ENCODE measurements at places on chromosomes 5 and 9. TPM values are rescaled to one million over a fixed set of nuclear protein-coding genes. Genes with fewer than 3 reads are reported as not detected.

Gene TMEM174
- total RNA-seq = not detected

GRCh38 chr5:115461506-115462290, 82.9 kb downstream of the FEM1C start:
- no peak for DNase-seq

Gene NIPAL4
- total RNA-seq = 0.23 TPM

DNA sequence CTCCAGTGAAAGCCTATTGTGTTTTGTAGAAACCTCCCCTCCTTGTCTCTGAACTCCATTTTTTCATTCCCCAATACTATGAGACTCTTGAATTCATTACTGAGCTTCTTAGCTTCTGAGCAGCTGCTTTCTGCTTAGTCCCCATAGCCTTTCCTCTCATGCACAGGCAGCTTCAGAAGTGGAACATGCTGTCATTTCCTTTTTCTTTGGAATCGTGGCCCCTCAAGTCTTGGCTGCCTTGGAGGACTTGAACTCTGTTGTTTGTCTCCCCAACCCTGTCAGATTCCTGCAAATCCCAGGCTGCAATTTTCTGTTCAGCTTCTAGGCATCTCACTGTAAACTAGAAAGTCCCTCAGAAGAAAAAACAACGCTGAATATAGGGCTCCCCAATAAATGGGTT, 268.5 kb downstream of the ARRDC3 start:
- DNase-seq = no peak

Gene CTNND2
- total RNA-seq = 9.4 TPM

Gene RUSC2
- total RNA-seq = 30.7 TPM

Gene SOHLH1
- not detected for total RNA-seq

DNA sequence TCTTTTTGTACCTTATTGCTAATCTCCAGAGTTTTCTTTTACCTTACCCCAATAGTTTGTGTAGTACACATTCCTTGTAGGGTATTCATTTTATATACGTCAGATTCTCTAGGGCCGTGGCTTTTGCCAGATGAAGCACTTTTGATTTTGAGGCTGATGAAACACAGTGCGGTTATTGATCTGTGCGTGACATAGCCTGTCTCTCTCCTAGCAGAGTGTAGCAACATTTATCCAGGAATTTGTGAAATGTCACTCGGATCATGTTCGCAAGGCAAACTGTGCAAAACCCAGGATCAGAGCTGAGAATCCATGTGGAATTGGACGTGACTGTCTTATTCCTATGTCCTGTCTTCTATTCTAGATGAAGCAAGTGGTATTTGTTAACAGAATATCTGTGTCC, 142.0 kb upstream of the SH3GL2 start:
- no peak for DNase-seq

Gene PAEP
- not detected for total RNA-seq

DNA sequence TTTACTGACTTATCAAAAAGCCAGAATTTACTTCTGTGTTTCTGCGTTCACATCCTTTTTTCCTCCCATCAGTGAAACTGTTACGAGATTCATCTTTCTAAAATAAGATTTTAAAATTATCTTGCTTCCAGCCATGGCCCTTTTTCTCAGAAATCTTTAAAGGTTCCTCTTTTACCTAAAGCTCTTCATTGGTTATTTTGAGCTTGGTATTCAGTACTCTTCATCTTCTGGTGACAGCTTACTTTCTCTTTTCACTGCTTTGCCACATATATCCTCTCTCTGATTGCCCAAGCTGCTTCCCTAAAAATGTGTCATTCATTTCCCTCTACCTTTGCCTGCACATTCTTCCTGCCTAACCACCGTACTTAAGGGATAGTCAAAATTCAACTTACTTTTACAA, 32.3 kb downstream of the TGFBR1 start:
- DNase-seq = no peak

GRCh38 chr9:92966518-92966800, 19.1 kb downstream of the FGD3 start:
- no peak for DNase-seq

Gene GABRA1
- not detected for total RNA-seq

Gene PFDN1
- total RNA-seq = 57.6 TPM

- no peak for DNase-seq
These were observed 68.2 kb downstream of the NR2F1-AS1 start for GRCh38 chr5:93512799-93513198.

DNA sequence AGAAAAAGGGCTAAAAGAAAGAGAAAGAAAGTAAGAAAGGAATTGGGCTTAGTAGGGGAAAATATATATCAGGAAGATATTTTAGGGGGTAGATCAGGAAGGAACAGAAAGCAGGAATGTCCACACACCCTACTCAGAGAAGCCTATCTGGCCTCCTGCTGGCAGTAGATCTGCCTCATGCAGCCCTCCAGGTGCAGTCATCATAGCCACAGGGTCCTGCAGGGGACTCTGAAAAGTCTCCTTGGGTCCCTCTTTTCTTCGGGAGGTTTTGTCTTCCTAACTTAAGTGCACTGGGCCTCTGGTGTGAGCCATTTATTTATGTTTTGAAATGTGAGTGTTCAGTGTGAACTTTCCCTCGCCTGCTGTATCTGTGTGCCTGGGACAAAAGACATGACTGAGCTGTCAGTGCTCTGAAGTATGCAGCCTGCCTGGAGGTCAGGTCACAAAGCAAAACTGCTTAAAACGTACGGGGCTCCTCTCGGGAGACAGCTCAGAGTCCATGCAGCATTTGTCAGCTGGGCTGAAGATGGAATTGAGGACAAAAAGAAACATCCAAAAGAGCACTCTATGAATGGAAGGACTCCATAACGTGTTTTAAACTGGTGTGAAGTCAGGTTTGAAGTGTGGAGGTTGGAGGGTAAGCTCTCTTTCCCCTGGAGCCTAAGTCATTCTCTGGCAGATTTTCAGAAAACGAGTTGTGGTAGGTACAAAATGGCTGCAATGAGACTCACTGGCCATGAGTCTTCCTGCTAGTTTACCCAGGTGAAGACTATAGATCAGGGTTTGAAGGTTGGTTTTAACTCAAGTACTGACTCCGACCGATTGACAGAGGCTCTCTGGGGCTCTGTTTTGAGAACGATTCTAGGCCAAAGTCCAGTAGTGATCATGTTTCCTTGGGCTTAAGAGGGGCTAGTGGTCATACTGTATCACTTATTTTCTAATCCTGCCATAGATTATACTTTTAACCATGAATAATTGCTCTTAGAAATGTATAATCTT, 151.8 kb upstream of the GDNF start:
- DNase-seq = no peak

DNA sequence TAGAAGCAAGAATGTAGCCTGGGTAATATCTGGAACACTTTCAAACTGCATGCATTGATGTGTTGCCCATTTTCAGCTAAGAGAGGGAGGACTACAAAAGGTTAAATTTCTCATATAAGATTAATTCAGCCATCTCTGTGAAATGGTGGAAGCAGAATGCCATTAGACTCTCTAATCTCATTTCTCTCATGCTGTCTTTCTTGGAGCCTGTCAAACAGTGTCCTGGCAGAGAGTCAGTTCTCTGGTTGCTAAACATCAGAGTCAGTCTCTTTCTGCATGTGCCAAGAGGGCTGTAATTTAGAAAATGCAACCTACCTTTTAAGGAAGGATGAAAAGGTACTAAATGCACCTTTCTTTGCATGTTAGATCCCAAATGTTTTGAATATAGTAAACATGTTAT, 910 bp upstream of the GARNL3 start:
- peak; percentile 20 for DNase-seq

Gene MARCHF11
- total RNA-seq = 3.2 TPM

Gene ADAMTS6
- 1.2 TPM for total RNA-seq

Gene CDC25C
- total RNA-seq = 0.26 TPM

- no peak for DNase-seq
These were observed 147.5 kb upstream of the RUSC2 start for GRCh38 chr9:35342221-35342958.

Gene MRPL41
- 186 TPM for total RNA-seq

DNA sequence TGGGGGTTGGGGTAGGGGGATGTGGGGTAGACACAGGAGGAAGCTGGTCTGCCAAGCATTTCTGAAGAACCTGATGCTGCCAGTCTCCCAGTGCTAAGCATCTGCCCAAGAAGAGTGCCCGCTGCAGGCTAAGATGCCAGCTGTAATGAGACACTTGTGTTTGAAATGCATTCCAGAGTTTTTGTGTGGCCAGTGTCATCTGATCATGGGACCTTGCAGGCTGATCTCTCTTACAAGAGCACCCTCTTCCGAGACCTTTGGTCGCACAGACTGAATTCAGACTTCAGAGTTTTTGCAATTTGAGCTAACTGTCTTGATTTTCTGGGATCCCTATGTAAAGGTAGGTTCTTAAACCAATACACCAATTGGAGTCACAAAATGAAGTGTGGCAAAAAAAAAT, 58.1 kb downstream of the DENND1A start:
- DNase-seq = no peak

DNA sequence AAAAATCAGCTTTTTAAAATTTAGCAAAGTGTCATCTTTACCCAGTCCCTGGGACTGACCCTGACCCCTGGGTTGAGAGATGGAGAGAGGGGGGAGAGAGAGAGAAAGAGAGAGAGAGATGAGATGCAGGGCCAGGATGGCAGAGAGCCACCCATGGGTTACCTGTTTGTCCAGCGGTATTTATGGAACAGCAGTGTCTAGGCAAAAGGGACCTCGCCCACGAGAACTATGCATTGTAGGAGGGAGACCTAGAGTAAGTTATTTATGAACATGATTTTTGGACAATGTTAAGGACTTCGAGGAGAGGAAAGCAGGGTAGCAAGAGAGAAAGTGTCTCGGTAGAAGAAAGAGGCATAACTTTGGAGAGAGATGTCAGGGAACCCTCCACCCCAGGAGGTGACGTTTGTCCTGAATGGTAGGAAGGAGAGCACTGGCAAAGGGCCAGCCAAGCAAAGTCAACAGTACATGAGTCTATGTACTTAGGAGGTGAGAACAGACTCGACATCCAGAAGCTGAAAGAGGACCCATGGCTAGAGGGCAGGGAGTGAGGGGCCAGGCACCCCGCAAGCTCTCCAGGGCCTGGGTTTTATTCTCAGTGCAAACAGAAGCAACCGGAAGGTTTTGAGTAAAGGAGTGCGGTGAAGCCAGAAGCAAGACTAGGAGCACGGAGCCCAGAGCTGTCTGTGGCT, 30.5 kb upstream of the MSX2 start:
- DNase-seq = no peak

GRCh38 chr5:36161361-36161760, 9.4 kb downstream of the SKP2 start:
- DNase-seq = no peak

- DNase-seq = no peak
These were observed 131.6 kb upstream of the TAS2R1 start for GRCh38 chr5:9761706-9762105.
